ENCODE measurements at places on chromosomes 12 and 14.

- no peak for DNase-seq
These were observed 21.1 kb downstream of the OR10G3 start for GRCh38 chr14:21558703-21559170.

GRCh38 chr12:40225337-40225983, 663 bp downstream of the LRRK2 start:
- no peak for DNase-seq

- DNase-seq: no peak
These were observed 29.2 kb downstream of the GPR135 start for GRCh38 chr14:59435987-59436386.

GRCh38 chr14:65434216-65434850, 21.8 kb downstream of the FUT8 start:
- no peak for DNase-seq

GRCh38 chr12:262817-263216, at the start of gene SLC6A13:
Gene SLC6A13, minus strand, starts transcription at chr12:262836. Its CDS starts 2,784 bp downstream, at chr12:260052.
- DNase-seq: no peak

- no peak for DNase-seq
These were observed 153.0 kb upstream of the BMP4 start for GRCh38 chr14:54109521-54110120.

DNA sequence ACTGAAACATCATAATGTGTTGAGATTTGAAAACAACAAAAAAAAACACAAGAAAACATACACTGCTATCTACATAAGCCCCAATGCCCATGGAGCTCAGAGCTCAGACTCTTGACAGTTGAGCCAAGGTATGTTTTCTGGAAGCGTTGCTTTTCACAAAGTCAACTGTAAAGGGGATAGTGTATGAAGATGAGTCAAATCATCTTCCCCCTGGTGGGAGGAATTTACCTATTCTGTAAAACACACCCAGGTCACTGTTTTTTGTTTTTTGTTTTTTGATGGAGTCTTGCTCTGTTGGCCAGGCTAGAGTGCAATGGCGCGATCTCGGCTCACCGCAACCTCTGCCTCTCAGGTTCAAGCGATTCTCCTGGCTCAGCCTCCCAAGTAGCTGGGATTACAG, 361.4 kb upstream of the DIO2 start:
- no peak for DNase-seq

DNA sequence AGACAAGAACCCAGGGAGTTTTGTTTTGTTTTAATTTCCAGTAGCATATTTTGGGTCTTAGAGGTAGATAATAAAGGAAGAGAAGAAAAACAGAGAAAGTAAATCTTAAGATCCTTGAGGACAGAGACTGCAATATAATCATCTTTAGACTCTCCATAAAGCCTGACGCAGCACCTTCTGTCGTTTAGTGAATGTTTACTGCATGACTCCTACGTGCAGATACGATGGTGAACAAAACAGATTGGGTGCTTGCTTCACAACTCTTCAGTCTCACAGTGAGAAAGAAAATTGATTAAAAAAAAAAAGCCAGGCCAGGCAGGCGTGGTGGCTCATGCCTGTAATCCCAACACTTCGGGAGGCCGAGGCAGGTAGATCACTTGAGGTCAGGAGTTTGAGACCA, 86.9 kb downstream of the STON2 start:
- no peak for DNase-seq

DNA sequence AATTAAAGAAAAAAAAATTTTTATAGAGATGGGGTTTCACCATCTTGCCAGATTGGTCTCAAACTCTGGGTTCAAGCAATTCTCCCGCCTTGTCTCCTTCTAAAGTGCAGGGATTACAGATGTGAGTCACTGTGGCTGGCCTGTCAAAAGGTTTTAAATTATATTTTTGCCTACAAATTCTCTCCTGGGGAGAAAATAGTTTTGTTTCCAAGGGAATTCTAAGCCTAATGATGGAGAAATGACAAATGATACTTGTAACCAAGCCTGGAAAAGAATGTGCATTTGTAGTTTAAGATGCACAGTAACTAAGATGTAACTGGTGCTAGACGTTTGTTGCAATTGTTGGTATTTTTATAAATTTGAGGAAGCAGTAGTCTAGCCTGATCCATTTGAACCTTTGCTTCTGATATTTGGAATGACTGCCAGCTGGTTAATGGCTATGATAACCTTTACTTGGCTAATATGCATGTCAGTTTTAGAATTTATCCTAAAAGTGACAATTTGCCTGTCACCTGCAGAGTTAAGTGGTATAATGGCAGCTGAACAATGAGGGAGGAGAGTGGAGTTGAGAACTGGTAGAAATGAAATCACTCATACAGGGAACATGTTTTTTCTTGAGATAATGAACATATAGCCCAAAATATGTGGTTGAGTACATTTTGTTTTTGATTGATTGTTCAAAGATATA, 148.0 kb downstream of the FUT8 start:
- no peak for DNase-seq

GRCh38 chr12:49928471-49928870, 22.1 kb upstream of the AQP2 start:
- DNase-seq: no peak

- DNase-seq: no peak
These were observed 9.6 kb downstream of the PFKM start for GRCh38 chr12:48128800-48129199.

DNA sequence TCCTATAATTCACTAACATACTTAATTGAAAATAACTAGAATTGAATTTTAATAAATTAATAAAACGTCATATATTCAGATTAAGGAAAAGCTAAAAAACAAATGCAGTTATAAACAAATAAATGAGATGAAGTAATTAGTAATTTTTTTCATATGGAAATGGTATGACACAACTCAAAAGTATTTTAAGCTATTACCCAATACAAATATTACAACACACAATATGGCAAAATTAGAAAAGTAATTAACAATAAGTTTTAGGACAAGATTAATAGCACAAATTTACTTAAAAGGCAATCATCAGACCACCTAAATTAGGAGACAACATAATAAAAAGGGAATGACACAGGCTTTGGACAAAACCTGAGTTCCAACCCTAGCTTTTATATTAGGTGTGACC, 81.7 kb downstream of the EEA1 start:
- DNase-seq: no peak
